ENCODE measurements at places on chromosomes 1 and 21.

DNA sequence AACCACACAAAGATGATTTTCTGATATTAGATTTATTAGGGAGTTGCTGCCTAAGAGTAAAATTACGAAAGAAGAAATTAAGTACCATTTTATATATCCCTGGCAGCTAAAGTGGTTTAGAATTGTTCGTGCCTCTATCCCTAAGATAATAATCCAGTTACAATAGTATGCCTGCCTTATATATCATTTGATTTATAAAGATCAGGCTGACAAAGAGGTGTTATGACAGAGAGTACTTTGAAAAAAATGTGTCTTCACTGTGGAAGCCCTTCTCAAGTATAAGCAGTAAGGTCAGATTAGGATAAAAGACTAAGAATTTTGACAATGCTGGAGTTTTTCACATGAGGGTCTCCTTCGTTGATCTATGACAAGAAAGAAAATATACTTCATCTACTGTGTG is 619.9 kb downstream of the ADGRL2 start:
- no peak for DNase-seq

DNA sequence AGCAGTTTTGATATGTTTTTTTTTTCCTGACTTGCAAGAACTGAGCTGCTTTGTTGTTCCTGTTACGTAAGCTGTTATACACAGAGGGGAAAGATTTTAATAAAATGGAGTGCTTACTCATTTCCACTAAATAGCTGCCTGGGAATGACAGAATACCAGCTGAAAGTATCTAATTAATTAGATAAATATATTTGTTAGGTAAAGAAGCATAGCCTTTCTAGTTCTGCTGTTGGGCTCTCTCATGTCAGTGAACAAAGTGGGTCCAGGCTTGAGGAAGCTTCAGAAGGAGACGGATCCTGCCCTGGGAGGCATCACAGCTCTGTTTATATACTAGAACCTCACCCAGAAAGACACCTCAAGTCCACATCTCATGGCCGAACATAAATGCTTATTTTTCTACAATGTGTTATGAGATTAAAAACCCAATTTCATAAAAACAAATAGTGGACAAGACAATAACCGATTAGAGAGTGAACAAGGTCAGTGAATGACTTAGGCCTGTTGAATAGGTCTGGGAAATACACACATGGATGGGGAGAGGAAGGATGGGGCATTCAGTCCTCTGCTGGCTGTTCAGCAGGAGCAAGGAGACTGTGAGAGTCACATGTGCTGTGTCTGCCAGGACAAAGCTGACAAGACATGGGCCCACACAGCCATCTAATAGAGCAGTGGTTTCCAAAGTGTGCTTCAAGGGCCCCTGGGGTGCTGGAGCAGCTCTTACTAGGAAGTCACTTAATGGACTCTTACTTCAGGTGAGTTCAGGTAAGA is 20.6 kb downstream of the TRAF5 start:
- no peak for DNase-seq

DNA sequence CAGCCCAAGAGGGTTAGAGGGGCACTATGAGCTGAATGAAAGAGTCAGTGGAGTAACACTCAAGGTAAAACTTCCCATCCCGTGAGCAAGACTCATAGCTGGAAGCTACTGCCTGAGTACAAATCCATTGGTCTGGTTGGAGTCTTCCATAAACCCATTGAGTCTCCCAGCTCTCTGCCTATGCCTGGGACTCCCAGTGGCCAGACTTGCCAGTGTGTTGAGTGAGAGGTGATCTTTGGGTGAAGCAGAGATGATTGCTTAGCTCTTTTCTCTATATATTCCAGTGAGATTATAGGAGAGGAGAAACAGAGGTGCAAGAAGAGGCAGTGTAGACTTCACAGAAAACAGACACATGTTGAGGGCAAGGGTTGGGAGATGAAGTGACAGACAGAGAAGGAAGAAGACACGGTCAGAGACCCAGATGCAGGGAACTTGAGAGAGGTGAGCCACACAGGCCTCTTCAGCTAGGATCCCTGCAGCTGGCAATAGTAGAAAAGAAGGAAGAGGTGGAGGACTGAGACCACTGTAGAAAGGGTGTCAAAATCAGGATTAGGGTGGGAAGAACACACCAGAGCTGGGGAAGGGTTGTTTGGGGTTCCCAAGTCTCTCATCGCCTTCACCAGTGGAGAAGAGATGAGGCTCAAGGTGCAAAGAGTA is 3.7 kb downstream of the FOXD2 start:
- DNase-seq: no peak

GRCh38 chr1:21814241-21814918 is 2.3 kb downstream of the LDLRAD2 start:
- peak; percentile 66 for DNase-seq

DNA sequence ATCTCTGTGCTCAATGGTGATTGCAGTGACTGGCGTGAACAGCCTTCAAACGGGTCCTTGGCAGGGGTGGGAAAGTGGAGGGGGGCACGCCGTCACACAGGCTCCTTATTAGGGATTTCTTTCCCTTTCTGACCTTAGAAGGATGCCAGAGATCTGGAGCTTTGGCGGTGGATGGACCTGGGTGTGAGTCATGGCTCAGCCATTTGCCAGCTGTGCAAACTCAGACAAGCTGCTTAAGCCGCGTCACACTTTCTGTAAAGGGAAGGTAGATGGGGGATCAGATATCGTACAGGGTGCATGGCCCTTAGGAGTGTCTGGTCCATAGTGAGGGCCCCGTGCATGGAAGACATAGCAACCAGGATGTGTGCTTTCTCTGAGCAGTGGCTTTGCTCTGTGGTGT is 48.3 kb upstream of the C1orf174 start:
- DNase-seq: no peak

DNA sequence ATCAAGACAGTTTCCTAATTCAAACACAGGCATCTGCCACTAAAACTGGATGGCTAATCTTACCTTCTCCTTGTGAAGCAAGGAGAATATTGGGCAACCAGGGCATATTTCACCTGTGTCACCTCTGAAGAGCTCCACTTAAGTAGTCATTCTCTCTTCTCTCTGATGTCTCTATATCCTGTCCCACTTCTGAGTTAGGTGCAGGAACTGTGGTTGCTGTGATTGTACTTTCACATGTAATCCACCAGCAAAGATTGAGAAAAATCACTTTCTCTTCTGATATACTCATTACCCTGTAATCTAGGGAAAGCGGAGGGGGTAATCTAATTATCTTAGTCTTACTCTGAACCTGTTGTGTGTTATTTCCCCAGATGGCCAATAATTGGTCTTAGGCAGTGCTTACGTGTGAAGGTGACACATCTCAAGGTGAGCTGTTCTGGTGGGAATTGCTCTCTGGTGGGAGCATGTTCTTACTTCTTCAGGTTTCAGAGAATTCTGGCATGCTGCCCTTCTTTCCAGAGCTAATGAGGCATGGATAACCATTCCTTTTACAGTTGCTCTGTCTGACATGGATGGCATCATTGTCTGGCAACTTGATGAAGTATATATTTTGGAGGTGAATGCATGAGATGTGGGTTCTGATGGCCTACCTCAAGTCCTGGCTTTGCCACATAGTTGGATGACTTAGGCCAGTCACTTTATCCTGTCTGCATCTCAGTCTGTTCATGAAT is 12.0 kb downstream of the XCL2 start:
- DNase-seq: no peak

GRCh38 chr21:46243960-46244361 is 15.4 kb upstream of the LSS start:
- no peak for DNase-seq

- DNase-seq: no peak
Observed at GRCh38 chr1:22140694-22141093, 2.2 kb downstream of the WNT4 start.

DNA sequence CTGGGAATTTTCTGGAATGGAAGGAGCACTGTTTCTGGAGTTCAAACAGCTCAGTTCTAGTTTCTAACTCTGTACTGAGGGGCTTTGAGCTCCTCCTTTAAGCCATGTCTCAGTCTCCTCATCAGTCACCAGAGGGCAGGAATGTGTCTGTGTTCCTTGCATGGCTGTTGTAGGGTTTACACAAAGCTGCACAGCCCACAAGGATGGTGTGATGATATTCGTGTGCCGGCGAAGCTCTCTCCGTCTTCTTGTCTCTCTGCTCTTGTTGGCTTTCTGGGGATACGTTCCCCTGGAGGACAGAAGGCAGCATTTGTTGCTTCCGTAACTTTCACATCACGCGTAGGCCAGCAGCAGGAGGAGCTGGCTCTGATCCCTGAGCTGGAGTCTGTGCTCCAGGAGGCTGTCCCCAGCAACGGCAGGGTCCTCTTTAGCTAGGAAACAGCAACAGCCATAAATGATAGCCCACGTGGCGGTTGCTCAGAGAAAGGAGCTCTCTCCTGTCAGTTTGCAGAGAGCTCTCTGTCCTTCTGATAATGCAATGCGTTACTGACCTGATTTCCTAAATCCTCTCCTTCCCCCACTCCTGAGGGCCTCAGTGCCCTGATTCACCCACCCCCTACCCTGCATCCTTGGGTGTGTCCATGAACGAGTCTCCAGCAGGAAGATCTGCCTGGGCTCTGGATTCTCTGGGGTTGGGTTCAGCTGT is 189.2 kb upstream of the VAMP3 start:
- no peak for DNase-seq

GRCh38 chr1:29893046-29893723 is 656.9 kb downstream of the PTPRU start:
- DNase-seq: no peak

DNA sequence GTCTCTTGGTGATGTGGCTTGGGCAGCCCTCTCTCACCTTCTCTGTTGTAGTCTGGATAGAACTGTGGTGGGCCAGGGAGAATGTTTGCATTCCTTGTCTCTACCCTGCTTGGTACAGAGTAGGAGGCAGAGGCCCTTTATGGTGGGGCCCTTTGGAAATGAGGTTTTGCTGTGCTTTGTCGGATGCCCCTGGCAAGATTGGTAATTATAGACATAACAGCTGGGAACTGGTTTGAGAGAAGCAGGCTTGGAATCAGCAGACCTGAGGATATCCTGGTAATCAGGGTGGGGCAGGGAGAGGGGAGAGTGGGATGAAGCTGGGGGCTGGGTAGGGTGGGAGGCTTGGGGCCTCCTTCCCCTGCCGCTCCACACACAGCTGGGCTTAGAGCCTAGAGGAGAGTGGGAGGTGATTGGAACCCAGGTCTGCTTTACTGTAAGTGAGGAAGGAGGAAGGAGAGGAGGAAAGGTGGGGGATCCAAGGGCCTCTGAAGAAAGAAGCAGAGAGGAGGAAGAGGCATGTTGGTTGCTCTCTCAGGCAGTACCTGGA is 5.0 kb downstream of the VANGL2 start:
- no peak for DNase-seq

DNA sequence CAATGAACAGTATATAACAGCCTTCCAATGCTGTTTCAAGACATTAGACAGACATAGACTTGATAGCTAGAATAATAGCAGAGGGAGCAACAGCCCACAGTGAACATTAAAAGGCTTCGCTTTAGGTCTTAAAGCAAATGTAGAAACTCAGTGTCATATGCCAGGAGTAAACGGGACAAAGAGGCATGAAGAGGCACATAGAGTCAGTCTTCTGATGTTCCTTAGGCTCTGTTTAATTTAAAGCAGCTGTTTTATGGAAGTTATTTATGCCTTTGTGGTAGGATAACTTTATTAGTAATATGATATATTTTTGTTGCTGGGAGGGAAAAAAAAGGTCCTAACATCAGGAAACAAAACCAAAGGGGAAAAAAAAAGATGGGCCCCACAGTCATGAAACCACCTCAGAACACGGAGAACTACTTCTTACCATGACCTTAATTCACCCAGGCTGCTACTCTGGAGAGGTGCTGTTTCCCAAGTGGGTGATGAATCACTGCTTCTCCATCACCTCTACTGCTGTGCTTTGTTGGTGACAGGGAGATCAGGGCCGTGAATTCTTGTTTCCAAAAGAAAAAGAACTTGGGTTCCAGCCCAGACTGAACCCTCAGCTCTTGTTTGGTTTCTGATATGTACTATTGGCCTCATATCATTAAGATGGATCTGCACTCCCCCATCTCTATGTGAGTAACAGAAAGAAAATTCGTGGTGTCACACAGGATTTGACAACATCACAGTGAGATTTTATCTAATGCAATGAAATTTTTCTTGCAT is 616.9 kb downstream of the KIF26B start:
- no peak for DNase-seq

GRCh38 chr1:119968068-119968492 is 71.8 kb upstream of the ADAM30 start:
- peak; percentile 10 for DNase-seq

DNA sequence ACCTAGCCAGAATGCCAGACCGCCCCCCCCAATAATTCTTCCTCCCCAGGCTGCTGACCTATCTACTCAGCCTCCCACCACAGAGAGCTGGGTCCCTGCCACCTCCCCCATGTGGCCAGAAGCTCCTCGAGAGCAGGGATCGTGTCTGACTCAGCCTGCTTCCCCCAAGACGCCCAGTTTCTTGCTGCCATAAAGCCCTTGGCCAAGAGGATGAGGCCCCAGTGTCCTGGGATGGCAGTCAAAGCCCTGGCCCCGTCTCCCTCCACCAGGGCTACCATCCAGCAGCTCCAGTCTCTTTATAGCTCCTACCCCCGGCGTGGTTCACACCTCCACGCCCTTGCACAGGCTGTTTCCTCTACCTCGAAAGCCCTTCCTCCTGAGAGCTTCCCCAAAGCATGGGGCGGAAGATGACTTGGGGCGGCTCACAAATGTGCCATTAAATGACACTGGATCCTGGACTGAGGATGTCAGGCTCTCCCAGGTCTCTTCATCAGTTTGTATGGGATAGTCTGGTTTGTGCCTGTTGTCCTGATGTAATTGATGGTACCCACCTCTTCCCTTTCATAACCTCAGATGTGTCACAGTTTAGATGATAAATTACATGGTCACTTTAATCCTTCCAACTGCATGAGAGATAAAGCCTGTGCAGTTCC is 13.2 kb downstream of the ADGRB2 start:
- no peak for DNase-seq

- no peak for DNase-seq
Observed at GRCh38 chr1:44572572-44572879, 101.8 kb downstream of the TMEM53 start.

All from GM19239 (cell line).